Activated naive CD8-positive, alpha-beta T cell treated with anti-CD3 and anti-CD28 coated beads, Interleukin-2, amount 10 ng/mL, durations not matched to agents 7 days and 5 days (primary cell): ENCODE measurements at places on chromosomes 2 and 18.
A peak's percentile ranks its signal among the peaks of the same experiment; 100 is the strongest.

DNA sequence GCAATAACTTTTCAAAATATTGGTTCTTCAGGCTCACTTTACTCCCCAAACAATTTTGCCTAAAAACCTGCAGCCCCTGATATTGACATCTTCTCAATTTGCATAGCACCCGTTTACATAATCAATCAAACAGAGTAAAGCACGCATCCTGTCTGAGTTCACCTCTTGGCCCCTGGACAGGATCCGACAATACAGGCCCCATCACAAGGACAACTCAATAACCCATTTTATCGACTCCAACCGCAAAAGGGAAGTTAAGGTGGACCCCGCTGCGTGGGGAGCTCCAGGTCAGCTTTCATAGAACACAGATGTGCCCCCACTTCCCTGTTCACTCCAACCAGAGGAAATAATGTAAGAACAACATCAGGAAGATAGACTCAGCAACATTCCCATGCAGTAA lies 44.7 kb downstream of the TTC32 start:
- H3K4me1 ChIP-seq = no peaks in the 10 kb centered on the region
- no peak overlapping the region for H3K27ac ChIP-seq
- H3K27me3 ChIP-seq = peaks cover 9% of the 10 kb centered on the region

DNA sequence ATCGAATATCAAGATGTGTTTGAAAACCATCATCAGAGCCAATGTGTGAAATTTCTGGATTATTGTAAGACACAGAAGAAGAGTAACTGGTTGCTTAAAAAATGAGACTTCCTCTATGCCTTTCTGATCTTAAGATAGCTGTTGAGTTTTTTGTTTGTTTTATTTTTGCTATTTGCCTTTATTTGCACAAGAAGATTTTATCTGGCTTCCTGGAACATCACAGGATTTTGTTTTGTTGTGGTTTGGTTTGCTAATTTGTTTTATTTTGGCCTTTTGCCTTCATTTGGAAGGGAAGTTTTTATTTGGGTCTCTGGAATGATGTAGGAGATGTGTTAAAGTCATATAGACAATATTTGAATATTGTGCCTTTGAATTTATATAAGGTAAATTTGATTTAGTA lies 3.9 kb upstream of the CYTIP start:
- H3K27me3 ChIP-seq = no peaks in the 10 kb centered on the region
- H3K27ac ChIP-seq = peak overlapping the region; percentile 83
- peaks cover 49% of the 10 kb centered on the region for H3K4me1 ChIP-seq
- H3K4me3 ChIP-seq = peak overlapping the region; percentile 73

DNA sequence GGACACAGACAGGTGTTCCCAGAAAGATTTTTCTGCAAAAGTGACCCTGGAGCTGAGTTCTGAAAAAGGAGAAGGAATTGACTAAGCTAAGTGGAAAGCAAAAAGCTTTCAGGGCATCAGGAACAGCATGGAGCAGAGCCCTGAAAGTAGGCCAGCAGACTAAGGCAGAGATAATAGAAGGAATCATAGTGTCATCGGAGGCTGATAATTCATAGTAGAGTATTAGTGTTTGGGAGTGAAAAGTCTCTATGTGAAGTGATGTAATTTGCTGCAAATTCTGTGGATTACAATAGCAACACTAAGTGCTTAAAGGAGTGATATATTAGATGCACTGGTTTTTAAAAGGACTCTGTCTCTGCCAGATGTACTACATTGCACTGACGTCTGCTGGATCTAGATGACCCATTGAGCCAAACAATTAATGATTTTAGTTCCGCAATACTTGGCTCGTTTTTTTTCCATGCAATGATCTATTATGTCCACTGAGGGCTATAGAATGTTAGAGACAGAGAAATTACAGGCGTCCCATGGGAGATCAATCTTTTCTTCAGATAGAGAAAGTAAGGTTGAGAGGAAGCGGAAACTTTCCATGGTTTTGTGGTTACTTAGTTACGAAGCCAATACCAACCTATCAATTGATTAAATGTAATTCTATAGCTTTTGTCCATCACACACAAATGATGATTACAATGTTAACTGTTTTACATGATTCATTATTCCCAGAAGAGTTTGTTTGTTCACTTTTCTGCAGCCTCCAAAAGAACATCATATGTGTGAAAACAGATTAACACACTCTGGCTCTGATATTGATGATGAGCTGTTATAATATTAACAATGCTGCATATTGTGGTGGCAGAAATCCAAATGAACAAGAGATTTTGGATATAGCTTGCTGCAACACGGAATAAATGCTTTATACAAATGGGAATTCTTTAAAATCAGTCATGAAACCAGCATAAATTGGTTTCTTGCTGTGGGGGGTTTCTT lies 143.7 kb downstream of the MC4R start:
- no peak overlapping the region for H3K4me3 ChIP-seq
- H3K4me1 ChIP-seq = no peaks in the 10 kb centered on the region
- no peak overlapping the region for H3K27ac ChIP-seq
- DNase-seq = no peak
- H3K36me3 ChIP-seq = no peaks in the 10 kb centered on the region

GRCh38 chr2:101986376-101986775 lies 5.4 kb upstream of the IL1R2 start:
- no peaks in the 10 kb centered on the region for H3K36me3 ChIP-seq
- H3K4me1 ChIP-seq = peaks cover 28% of the 10 kb centered on the region

DNA sequence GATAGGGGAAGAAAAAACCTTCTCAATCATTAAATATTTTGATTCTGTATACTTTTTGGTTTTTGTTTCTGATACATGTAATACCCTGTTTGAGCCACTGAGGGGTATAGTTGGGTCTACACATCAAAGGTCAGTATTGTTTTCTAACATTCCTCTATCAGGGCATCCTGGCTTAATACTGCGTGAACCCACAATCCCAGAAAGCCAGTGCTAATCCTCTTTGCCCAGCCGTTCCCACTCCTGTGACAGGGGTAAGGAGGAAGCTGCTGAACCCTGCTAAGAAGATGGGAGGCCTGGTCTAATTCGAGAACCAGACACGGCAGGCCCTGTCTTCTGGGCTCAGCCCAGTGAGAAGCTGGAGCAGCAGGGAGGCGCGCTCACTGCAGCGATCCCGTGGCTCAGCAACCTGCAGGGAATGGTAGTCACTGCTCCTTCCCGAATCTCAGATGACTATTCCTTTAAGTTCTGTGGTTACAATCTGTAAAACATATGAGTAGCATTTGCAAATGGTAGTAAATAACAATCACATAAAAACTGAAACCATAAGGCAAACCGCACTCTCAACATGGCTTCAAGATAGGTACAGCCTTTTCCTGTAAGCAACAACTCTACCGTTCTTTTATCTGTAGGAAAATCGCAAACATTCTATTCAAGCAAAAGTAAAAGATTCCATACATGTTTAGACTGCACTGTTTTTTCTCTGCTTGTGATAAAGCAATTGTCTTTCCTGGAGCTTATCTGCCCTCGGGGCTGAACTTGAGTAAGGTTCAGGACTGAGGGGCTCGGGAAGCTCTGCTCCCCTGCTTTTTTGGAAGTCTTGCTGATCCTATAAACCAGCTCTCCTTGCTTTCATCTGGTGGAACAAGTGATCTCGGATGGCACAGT lies 87.0 kb downstream of the EPB41L3 start:
- H3K4me3 ChIP-seq = peak overlapping the region; percentile 68
- peak; percentile 47 for DNase-seq
- H3K27ac ChIP-seq = peak overlapping the region; percentile 85
- peaks cover 6% of the 10 kb centered on the region for H3K4me1 ChIP-seq
- H3K27me3 ChIP-seq = no peaks in the 10 kb centered on the region

GRCh38 chr2:65291216-65292105 lies 63.8 kb downstream of the ACTR2 start:
- no peak overlapping the region for H3K27ac ChIP-seq
- DNase-seq = no peak
- peaks cover 33% of the 10 kb centered on the region for H3K27me3 ChIP-seq
- no peak overlapping the region for H3K4me3 ChIP-seq

- DNase-seq = peak; percentile 32
- H3K27me3 ChIP-seq = peaks cover 2% of the 10 kb centered on the region
- peaks cover 11% of the 10 kb centered on the region for H3K36me3 ChIP-seq
Observed at GRCh38 chr18:80108121-80108536, 933 bp upstream of the ADNP2 start.

DNA sequence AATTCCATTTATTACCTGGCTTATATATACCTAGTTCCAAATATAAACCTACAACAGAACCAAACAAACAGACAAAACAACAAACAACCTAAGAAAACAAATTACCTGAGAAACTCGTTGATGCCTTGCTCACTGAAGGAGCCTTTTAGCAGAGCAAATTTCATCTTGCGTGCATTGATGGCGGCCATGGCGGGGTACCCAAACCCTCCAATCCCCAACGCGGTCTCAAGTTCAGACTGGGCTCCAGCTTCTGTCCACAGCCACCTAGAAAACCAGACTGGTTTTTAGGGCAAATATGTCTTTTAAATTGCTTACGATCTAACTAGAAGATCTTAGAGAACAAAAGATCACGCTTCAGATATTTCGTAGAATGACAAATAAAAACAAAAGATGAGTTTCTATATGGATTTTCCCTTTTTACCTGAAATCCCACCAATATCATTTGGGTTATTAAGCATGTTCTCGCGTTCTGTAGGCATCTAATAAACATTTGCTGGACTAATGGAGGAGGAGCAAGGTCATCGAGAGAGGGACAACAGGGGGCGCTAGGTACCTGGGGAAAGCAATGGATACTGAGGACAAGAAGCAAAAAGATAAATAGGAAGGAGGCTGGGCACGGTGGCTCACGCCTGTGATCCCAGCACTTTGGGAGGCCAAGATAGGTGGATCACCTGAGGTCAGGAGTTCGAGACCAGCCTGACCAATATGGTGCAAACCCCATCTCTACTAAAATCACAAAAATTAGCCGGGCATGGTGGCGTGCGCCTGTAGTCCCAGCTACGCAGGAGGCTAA lies 25.2 kb downstream of the PDIA6 start:
- H3K36me3 ChIP-seq = peaks cover 29% of the 10 kb centered on the region
- no peak for DNase-seq
- H3K27ac ChIP-seq = no peak overlapping the region
- peaks cover 5% of the 10 kb centered on the region for H3K4me1 ChIP-seq
- no peak overlapping the region for H3K4me3 ChIP-seq

- no peak overlapping the region for H3K27ac ChIP-seq
- H3K4me1 ChIP-seq = no peaks in the 10 kb centered on the region
- H3K4me3 ChIP-seq = no peak overlapping the region
- DNase-seq = no peak
Observed at GRCh38 chr2:134773335-134773734, 54.5 kb upstream of the TMEM163 start.

DNA sequence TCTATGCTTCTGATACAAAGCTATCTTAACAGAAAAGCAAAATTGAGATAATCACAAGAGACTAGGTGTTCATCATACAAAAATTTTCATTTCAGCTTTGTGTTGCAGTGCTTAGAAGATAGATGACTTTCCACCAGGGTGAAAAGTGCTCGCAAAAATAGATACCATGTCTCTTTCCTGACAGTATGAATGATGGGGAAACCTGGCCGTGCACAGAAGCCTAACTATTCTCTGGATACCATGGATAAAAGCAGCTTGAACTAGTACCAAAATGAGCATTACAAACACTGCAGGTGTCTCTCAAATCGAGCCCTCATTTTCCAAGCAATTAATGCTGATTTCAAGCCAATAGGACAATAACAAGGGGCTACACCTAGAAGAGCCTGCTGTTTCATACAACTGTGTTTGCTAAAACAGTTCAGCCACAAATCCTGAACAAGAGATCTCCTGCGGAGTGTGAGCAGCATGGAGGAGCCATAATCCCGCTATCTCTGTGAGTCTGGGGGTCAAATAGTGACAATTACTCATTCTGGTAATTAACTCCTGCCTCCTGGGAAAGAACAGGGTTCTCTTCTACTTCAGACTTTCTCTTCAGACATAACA lies 507.6 kb downstream of the PID1 start:
- H3K27ac ChIP-seq = no peak overlapping the region
- no peaks in the 10 kb centered on the region for H3K36me3 ChIP-seq
- H3K27me3 ChIP-seq = no peaks in the 10 kb centered on the region
- no peak for DNase-seq

DNA sequence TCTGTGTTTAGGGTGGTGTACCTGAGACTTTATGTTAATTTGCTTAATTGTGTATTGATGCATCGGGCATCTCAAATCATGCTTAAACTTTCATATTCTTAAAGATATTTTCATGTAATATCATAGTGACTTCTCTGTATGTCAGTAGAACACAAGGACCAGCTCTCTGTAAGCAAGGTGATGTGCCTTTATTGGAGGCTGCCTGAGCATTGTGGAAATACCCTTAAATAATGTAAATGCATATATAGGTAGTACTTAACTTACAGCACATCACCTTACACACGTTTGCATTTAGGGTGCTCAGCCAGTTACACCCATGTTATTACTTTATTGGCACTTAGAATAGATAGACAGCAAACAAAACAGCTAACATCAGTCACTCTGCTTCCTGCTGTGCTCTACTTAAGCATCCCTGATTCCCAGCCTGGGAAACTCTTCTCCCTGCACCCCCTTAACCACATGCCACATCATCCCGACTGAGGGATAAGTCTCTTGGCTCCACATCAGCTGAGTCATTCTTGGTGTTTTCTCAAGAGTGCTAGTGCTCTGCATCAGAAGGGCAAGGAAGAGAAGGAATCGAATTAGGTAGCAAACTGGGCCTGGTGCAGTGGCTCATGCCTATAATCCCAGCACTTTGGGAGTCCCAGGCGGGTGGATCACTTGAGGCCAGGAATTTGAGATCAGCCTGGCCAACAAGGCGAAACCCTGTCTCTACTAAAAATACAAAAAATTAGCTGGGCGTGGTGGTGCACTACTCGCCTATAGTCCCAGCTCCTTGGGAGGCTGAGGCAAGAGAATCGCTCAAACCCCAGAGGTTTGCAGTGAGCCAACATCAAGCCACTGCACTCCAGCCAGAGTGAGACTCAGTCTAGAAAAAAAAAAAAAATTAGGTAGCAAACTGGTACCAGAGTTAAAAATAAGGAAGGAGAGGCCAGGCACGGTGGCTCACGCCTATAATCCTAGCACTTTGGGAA lies 108.7 kb downstream of the MAP3K20 start:
- H3K4me3 ChIP-seq = no peak overlapping the region
- peaks cover 6% of the 10 kb centered on the region for H3K36me3 ChIP-seq
- H3K4me1 ChIP-seq = peaks cover 7% of the 10 kb centered on the region
- no peak overlapping the region for H3K27ac ChIP-seq
- no peak for DNase-seq

DNA sequence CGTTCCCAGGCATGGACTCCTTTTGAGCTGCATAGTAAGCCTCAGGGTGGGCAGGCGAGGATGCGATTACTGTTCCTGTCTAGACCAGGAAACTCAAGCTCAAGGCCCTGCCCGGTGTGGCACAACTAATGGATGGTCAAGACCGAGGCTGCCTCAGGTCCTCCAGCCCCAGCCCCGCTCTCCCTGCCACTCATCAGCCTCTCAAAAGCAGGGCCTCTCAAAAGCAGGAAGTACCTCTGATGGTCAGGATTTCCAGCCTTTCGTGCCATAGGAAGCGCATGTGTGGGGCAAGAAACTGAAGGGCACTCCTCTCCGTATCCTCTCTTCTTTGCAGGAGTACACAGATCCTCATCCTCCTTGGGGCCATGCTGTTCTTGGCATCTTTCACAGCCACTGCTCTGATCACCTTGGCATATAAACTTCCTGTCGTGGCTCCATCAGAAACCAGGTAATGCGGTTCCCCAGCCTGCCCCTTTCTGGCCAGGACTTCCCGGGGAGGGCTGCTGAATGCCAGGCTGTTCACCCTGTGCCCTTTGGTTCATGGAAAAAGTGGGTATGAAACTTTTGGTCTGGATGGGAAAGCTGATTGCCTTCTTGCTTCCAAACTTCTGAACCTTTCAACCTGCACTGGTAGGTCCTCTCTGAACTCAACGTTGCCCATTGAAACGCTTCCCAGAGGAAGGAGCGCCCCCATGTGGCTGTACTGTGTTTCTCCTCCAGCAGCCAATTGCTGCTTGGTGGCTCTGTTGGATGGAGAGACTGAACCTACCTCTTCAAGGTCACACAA lies 82.8 kb upstream of the SEC11C start:
- H3K4me3 ChIP-seq = no peak overlapping the region
- peaks cover 9% of the 10 kb centered on the region for H3K27me3 ChIP-seq
- no peaks in the 10 kb centered on the region for H3K36me3 ChIP-seq
- H3K27ac ChIP-seq = no peak overlapping the region
- peak; percentile 48 for DNase-seq
